ENCODE measurements at places on chromosomes 4 and X.

DNA sequence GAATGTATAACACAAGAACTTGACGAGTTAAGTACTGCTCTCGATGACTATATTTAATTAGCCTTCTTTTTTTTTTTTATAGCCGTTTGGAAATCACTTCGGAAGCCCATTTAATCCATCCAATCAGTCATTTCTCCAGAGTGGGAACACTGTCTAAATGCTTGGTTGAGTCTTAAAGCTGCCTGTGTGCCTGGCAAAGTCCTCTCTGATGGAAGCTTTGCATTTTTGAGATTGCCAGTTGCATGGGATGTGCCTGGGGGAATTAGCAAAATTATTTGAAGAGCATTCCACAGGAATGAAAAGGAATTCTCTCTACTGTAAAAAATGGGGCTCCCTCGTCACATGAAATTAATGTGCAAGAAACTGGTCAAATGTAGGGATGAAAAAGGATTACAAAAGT lies 398.8 kb upstream of the RPS6KA3 start:
- DNase-seq: no peak

DNA sequence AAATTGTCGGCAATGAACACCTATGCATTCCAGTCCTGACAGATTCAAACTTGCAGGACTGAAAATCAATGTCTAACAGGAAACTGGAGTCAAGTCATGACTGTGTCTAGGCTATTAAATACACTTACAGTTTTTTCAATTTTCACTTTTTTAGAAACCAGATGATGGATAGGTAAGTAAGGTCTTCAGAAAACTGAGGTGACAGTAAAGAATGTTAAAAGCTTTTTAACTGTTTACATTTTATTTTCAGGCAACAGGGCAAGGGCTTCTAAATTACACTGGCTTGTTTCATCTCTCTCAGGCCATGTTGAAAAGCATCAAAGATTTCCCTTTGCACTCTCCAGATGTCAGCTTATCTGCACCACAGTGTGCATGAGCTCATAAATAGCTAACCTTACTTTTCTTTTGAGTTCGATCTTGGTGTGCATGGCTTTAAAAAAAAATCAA lies 65.2 kb downstream of the SEC24D start:
- no peak for DNase-seq

- DNase-seq: no peak
Observed at GRCh38 chr4:147772459-147772969, 40.6 kb downstream of the ARHGAP10 start.

DNA sequence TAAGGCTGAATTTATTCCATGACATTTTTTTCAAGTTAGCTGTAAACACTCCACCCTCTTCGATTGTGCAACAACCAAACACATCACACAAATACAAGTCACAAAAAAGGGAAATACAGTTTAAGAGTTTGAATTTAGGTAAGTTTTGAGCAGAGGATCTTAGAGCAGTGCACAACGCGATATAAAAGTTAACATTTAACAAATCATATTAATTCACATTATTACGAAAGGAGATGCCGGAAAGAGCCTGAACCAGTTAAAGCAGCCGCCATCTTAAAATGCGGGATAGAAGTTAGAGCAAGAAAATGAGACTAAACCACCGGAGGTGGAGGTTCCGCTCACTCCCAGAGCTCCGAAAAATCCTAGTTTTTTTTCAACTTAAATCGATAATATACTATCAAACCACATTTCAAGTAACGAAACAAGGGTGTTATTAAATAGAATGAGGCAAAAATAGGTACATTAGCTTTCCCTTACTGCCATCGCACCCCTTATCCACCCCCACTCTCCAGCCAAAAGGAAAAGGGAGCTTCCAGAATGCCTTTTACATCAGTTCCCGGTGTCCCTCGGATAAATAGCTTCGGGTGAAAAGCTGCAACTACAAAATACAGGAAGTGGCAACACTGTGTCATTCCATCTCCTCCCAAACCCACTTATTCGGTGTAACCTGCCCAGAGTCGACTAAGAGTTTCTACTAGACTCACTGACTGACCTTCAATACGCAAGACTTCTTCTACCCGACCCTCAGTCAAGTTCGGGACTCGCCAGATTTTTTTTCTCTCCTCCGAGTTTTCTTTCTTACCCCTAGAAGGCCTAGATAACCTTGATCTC lies 1.9 kb downstream of the UBE2D3 start:
- no peak for DNase-seq

GRCh38 chr4:111435986-111436744 lies 709.1 kb upstream of the FAM241A start:
- DNase-seq: no peak

DNA sequence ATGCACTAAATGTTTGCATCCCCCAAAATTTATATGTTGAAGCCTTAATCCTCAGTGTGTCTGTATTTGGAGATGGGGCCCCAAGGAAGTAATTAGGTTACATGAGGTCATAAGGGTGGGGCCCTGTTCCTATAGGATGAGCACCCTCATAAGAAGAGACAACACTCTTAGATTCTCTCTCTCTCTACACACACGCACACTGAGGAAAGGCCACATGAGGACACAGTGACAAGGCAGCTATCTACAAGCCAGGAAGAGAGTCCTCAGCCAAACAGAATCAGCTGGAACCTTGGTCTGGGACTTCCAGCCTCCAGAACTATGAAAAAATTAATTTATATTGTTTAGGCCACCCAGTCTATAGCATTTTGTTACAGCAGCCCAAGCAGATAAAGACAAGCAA lies 69.3 kb upstream of the NOCT start:
- no peak for DNase-seq

DNA sequence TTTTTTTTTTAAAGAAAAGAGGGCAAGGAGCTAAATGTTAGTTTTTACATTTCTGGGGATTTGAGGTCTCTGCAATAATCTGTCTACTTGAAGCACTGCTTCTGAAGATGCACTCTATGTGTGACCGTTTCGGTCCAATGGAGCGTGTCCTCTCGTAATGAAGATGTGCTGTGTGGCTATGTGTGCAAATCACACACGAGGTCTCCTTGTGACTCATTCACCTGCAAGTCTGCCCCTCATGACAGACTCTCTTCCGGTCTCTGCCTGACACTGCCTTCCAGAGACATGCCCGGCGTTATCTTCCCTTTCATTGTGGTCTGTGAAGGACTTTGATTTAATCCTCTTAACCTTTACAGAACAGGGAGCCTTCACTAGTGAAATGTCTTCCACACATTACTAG lies 84.3 kb downstream of the TRAM1L1 start:
- no peak for DNase-seq
